Thoracic aorta endothelial cell (primary cell): ENCODE measurements at places on chromosomes 13 and 19. TPM values are rescaled to one million over a fixed set of nuclear protein-coding genes. Genes with fewer than 3 reads are reported as not detected.

FCER2 gene
- total RNA-seq, result not detected in 2 replicates

CEACAM4 gene
- not detected in 2 replicates for total RNA-seq

SIGLEC11 gene
- total RNA-seq, result 0.13 TPM in 1 of 2 replicates, not detected in the other

SIGLEC9 gene
- total RNA-seq, result not detected in 2 replicates

FCGBP gene
- 0.07 TPM in 1 of 2 replicates, not detected in the other for total RNA-seq

ZNF805 gene
- total RNA-seq, result 14.2 and 20.2 TPM in 2 replicates

KASH5 gene
- not detected in 2 replicates for total RNA-seq

ALDH16A1 gene
- 28.9 and 34.8 TPM in 2 replicates for total RNA-seq

PLPPR3 gene
- 0.07 and 0.40 TPM in 2 replicates for total RNA-seq

DCUN1D2 gene
- total RNA-seq, result 10.6 and 13.7 TPM in 2 replicates

LILRB4 gene
- total RNA-seq, result not detected in 2 replicates

LMTK3 gene
- under 0.01 and 0.22 TPM in 2 replicates for total RNA-seq

PALM gene
- total RNA-seq, result 6.5 and 9.8 TPM in 2 replicates

FBXO17 gene
- 13.8 and 24.1 TPM in 2 replicates for total RNA-seq

NAA16 gene
- 23.0 and 30.9 TPM in 2 replicates for total RNA-seq

SLC25A42 gene
- 3.5 and 4.0 TPM in 2 replicates for total RNA-seq

B3GNT8 gene
- 3.6 and 5.0 TPM in 2 replicates for total RNA-seq

ATCAY gene
- total RNA-seq, result 0.13 TPM in 1 of 2 replicates, not detected in the other

ZNF563 gene
- 0.43 and 1.7 TPM in 2 replicates for total RNA-seq

ZNF570 gene
- 5.5 and 7.0 TPM in 2 replicates for total RNA-seq
